ENCODE measurements at places on chromosomes 12 and 14.

DNA sequence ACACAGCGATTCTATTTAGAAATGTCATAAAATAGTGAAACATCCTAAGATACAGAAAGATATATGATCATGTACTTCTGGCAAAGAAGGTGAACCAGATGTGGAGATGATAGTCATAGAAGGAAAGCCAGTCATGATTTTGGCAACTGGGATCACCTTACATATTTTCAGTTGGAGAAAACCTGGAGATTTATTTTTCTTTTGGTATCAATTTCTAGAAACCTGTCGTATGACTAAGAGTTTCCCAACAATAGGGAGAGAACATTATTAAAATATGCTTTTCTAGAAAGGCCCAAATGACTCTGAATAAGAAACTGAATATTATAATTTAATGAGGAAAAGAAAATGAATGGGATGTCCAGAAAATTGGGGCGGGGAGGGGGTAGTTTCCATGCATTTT is 396.4 kb downstream of the ZFP36L1 start:
- DNase-seq: no peak

DNA sequence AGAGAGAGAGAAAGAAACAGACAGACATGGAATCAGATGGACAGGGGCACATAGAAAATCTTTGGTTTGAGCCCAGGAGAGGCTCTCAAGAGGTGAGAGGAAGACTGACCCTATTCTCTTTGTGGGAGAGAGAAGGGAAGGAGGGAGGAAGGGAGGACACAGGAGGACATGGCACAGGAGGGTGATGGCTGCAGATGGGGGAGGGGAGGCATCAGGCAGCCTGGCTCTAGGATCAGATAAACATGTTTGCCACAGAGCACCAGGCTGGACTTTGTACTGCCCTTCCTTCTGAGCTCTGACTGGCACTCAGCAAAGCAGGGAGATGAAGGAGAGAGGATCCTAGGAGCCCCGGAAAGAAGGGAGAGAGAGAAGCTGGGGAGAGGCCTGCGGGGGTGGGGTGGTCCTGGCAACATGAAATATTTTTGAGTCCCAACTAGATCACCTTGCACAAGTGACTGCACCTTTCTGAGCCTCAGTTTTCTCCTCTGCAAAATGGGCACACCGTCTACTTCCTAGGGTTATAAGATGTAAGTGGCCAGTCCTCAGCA is 6.1 kb downstream of the HNF1A start:
- DNase-seq: no peak

DNA sequence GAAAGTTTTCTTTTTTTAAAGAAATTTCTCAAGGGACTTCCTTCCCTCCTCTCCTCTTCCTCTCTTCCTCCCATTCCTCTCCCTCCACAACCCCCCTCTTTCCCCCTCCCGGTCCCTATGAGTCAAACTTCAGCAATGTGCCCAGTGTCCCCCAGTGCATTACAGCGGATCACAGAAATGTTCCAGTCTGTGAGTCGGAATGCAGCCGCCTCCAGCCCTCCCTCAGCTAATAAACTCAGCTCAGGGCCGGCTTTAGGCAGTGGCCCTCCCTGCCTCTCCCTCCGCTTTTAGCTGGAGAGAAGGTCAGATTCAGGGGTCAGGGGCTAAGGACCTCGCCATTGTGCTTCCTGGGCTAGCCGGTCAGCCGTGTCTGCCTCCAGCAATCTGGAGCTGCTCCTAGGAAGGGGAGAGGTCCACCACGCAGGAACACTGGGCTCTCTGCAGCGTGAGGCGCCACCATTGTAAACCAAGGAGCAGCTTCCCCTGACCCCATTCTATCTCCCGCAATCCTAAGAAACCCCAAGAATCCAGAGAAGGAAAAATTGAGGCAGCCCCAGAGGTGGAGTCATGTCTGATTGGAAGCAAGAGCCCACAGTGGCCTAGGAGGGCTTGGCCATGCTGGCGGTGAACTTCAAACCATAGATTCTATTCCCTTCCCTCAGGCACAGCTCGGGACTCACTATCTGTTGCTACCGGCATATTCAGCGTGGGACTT is 1.1 kb upstream of the HDAC7 start:
- DNase-seq: no peak

DNA sequence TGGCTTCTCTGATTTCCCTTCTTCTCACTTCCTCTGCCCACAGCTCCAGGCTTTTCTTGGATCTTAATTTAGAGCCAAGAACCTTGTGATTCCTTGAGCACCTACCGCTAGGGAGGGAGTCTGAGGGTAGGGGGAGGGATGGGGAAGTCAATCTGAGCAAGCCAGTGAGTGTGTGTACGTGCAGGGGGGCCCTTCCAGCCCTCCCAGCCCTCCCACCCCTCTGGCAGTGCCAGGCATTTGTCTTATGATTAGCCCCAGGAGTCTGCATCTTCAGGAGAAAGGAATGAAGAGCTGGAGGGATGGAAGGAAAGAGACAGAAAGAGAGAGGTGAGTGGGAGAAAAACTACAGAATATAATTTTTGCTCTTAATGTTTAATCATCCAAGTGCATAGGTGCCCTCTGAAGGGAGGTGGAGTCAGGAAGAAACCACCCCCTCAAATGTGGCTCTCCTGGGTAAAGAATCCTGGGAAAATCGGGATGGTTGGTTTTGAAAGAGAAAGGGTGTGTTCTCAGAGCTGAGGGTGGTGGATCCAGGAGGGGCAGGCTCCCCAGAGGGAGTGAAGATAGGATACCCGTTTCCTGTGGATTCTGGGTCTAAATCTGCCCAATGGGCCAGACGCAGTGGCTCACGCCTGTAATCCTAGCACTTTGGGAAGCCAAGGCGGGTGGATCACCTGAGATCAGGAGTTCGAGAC is 2.1 kb downstream of the PIANP start:
- DNase-seq: peak; percentile 54

- DNase-seq: no peak
Measured at GRCh38 chr12:90677552-90677951, 277.4 kb downstream of the CCER1 start.

DNA sequence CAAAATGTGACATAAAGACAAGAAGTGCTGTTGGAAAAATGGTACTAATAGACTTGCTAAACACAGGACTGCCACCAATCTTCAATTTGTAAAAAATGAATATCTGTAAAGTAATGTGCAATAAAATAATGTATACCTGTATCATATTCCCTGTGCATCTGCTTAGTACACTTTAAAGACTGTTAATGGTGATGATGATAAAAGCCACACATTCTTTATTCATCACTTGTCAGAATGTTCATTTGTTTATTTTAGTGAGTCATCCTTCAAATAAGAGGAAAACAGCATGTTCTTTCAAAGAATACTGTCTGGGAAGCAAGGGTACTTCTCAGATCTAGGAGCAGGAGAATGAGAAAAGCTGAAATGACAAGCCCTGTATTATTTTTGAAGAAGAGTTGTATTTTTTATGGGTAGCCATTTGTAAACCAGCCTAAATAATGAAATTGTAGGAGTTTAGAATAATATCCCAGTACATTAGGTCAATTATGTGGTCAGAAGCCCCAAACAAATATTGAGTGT is 78.3 kb upstream of the PSMA6 start:
- DNase-seq: no peak

Measured in head of caudate nucleus (tissue), 42 donors.